RWPE2 (cell line): ENCODE measurements at places on chromosomes 6 and 20.

DNA sequence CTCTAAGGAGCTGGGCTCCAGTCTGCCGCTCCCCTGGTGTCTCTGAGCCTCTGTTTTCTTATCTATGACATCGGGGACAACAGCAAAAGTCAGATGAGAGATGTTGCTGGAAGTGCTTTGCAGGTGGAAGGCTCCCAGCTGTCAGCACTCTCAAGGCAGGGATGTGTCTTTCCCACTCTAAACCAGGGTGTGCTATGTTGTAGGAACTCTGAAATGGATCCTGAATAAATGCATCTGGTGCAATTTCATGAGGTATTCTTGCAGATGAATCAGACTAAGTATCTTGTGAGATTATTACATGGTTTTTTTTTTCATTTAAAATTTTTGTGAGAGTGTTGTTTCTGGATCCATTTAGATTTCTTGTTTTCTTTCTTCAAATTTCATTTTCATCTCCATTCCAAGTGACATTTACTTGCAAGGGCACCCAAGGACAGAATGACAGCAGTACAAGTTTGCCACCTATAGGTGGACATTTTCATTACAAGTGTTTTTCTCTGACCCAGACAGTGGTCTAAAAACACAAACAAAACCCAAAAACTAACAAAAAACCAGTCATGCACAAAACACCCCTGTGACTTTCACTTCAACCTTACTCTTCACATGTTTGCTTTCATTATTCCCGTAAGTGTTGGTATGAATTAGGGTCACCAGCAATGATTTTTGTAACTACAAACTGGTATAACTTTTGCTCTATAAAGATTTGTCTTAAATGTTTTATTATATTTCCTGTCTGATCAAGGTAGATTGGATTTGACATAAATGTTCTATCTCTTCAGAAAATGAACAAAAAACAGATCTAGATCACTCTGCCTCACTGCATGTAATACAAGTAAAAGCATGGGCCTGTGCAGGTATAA lies 14.7 kb upstream of the SIM1 start:
- H3K36me3 ChIP-seq, result no peaks in the 10 kb centered on the region
- no peak overlapping the region for H3K27ac ChIP-seq
- no peak overlapping the region for H3K4me3 ChIP-seq
- H3K27me3 ChIP-seq, result no peaks in the 10 kb centered on the region
- H3K4me1 ChIP-seq, result no peaks in the 10 kb centered on the region

- DNase-seq, result no peak
- no peaks in the 10 kb centered on the region for H3K27me3 ChIP-seq
- no peaks in the 10 kb centered on the region for H3K4me1 ChIP-seq
- no peaks in the 10 kb centered on the region for H3K36me3 ChIP-seq
- no peak overlapping the region for H3K27ac ChIP-seq
Observed at GRCh38 chr6:149876241-149876933, 12.2 kb upstream of the LRP11 start.

DNA sequence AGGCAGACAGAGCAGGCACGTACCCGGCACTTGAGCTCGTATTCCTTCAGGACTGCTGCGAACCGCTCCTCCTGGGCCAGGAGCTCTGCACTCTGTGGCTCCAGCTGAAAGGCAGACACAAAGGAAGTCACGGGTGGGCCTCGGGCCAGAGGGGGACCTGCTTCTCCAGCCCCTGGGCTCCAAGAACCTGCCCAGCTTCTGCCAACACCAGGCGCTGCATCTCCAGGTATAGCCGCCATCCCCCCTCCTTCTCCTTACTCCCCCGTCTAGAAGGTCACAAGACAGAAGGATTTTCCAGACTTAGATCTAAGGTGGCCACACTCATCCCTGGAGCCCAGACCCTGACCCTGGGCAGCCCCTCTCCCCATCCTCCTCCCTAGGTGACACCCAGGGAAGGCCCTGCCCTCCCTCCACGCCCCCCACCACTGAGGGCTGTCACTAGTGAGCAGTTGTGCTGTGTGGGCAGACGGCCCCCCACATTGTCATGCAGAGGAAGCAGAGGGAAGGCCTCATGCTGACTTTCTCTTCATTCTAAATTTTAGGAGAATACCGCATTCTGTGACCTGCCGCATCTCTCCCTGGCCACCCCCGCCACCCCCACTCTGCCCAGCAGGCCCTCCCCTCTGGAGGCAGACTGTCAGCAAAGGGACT lies 81.9 kb downstream of the GINS1 start:
- peaks cover 23% of the 10 kb centered on the region for H3K4me1 ChIP-seq
- H3K27me3 ChIP-seq, result no peaks in the 10 kb centered on the region
- no peak overlapping the region for H3K27ac ChIP-seq
- DNase-seq, result peak; percentile 54
- H3K36me3 ChIP-seq, result no peaks in the 10 kb centered on the region
- H3K4me3 ChIP-seq, result no peak overlapping the region

- no peaks in the 10 kb centered on the region for H3K4me1 ChIP-seq
- no peaks in the 10 kb centered on the region for H3K27me3 ChIP-seq
- H3K36me3 ChIP-seq, result no peaks in the 10 kb centered on the region
- H3K27ac ChIP-seq, result no peak overlapping the region
- H3K4me3 ChIP-seq, result no peak overlapping the region
Observed at GRCh38 chr20:62494980-62495748, 19.4 kb upstream of the GATA5 start.

- H3K27me3 ChIP-seq, result no peaks in the 10 kb centered on the region
- DNase-seq, result no peak
- peaks cover 6% of the 10 kb centered on the region for H3K4me1 ChIP-seq
Observed at GRCh38 chr6:170155464-170156196, 135.2 kb downstream of the DLL1 start.

DNA sequence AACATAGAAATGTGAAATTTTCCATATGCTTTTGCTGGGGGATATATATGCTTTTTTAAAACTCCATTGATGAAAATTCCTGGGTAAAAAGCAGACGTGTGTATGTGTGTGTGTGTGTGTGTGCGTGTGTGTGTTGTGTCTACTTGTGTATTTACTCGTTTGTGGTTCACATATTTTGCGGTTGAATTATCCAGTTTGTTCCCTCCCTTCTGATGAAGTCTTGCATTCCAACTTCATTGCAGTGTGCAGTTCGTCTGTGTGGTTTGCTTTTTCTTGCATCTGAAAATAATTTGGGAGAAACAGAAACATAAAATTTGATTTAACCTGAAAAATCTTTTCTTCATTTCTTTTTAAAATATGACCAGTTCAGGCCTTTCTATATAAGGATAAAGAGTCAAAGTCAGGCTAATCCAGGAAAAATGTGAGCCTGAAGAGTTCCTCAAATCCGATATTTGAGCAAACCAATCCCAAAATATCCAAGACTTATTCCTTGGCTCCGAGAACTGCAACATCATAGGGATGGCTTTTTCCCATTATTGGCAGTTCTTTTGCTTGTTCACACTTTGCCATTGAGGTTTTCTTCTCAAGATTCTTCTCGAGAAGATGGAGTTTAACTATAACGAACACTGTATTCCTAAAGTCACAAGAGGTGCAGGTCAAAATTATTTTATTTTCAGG lies 202.2 kb upstream of the CCN2 start:
- H3K4me3 ChIP-seq, result no peak overlapping the region
- no peak for DNase-seq
- H3K27ac ChIP-seq, result no peak overlapping the region
- H3K4me1 ChIP-seq, result no peaks in the 10 kb centered on the region
- no peaks in the 10 kb centered on the region for H3K36me3 ChIP-seq

- H3K36me3 ChIP-seq, result no peaks in the 10 kb centered on the region
- no peak for DNase-seq
- no peak overlapping the region for H3K4me3 ChIP-seq
- H3K27me3 ChIP-seq, result no peaks in the 10 kb centered on the region
- no peak overlapping the region for H3K27ac ChIP-seq
Observed at GRCh38 chr6:138250053-138250452, 31.8 kb upstream of the PBOV1 start.

DNA sequence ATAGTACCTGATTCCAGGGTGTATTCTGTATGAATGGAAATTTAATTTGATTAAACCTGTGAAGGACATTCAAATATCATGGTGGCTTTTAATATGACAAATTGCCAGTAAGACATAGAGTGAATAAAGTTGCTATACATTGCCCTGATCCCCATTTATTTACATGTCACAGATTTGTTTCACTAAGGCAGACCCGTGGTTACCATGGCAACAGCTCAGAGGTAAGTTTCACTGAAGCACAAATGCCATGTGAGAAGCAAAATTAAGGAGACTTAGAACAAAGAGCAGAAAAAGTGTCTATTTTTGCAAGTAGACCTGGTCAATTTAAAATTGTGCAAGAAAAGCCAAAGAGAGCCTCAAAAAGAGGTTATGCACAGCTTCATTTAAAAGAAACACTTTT lies 63.7 kb downstream of the PXDC1 start:
- no peaks in the 10 kb centered on the region for H3K27me3 ChIP-seq
- no peak overlapping the region for H3K27ac ChIP-seq
- no peaks in the 10 kb centered on the region for H3K36me3 ChIP-seq
- no peak overlapping the region for H3K4me3 ChIP-seq

DNA sequence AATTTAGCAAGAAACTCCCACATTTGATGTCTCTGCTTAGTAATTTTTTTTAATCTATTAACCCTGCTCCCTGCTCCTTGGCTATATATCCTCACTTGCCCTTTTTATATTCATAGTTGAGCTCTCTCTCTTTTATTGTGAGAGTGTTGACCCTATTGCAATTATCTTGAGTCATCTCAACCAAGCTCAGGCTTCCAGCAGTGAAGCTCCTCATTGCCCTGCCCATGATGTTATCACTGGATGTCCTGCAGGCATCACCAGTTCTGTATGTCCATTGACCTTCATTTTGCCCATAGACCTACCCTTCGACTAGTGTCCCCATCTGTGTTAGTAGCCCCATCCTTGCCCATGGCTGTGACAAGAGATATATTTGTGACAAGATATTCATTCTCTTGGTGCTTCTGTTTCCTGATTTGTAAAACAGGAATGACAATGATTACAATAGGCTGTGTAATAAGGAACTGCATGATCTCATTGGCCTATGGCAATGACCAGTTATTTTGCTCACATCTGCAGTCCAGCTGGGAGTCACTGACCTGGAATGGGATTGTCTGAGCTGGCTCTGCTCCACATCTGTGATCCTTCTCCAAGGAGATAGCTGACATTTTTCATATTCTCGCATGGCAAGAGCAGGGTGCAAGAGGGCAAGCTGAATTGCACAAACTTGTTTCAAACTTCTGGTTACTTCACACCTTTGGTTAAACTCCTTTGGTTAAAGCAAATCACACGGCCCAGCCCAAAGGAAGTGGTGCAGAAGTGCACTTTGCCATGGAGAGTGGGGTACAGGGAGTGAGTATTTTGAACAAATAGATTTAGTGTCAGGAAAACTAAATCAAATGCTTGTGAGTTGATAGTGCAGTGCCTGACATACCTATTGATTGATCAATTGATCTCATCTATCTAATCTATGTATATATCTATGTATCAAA lies 47.7 kb upstream of the CST5 start:
- no peak for DNase-seq
- no peaks in the 10 kb centered on the region for H3K36me3 ChIP-seq
- H3K4me3 ChIP-seq, result no peak overlapping the region
- H3K27ac ChIP-seq, result no peak overlapping the region
- no peaks in the 10 kb centered on the region for H3K4me1 ChIP-seq

GRCh38 chr20:32277361-32278198 lies at the start of gene KIF3B:
TSS of gene KIF3B (plus strand) at chr20:32277651. CDS start at chr20:32309778, 32,127 bp downstream.
- peaks cover 10% of the 10 kb centered on the region; the same call in 1 of the 2 replicates for H3K36me3 ChIP-seq
- H3K4me1 ChIP-seq, result peaks cover 4% of the 10 kb centered on the region
- H3K4me3 ChIP-seq, result peak within 1 kb of the TSS; percentile 94
- H3K27ac ChIP-seq, result peak within 1 kb of the TSS; percentile 10

DNA sequence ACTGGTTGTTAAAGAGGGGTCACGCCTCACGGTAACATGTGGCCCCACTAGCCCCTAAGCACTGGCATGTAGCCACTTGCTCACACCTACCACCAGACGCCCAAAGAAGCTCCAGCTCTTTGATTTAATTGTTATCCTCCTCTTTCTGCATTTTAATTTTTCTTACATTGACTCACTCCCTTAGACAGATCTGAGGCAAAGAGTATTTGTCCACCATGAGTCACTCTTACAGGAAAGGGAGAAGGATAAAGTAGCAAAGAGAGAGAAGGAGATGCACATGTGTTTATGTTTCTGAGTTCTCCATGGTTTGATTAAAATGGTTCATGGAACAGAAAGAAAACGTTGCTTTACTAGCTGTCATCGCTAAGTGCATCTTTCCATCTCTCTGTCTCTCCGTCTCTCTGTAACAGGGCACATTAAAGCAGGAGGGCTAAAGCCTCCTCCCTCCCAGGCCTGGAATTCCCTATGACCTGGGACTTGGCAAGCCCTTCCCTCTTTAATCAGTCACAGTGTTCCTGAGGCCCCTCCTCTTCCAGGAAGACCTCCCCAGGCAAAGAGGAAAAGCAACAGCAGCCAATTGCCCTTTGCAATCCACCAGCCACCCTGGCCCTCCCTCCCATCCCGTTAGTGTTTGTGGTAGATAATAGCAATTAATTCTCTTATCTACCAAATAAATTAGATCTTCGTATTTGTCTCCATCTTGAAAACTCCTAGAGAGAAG lies 112.8 kb upstream of the TSHZ2 start:
- no peak overlapping the region for H3K27ac ChIP-seq
- no peak for DNase-seq
- no peak overlapping the region for H3K4me3 ChIP-seq
- H3K4me1 ChIP-seq, result peaks cover 8% of the 10 kb centered on the region
- H3K27me3 ChIP-seq, result no peaks in the 10 kb centered on the region
- H3K36me3 ChIP-seq, result no peaks in the 10 kb centered on the region

DNA sequence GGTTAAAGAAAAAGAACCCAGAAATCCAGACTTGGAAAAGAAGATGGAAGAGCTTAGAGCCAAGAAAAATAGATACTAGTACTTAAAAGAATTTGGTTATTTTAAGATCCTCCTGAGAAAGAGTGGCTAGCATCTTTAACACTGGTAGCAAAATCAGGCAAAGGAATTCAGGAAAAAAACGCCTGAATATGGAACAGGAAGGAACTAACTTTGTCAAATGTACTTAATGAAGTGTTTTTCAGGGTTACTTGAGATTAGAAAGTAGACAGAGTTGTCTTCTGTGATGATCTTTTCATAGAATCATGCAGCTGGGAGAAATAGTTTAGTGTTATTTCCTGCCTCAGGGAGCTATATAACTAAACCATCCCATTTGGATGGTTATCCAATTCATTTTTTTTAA lies 50.8 kb upstream of the SASH1 start:
- DNase-seq, result no peak
- H3K4me3 ChIP-seq, result no peak overlapping the region
- no peak overlapping the region for H3K27ac ChIP-seq
- H3K36me3 ChIP-seq, result no peaks in the 10 kb centered on the region
- no peaks in the 10 kb centered on the region for H3K27me3 ChIP-seq

DNA sequence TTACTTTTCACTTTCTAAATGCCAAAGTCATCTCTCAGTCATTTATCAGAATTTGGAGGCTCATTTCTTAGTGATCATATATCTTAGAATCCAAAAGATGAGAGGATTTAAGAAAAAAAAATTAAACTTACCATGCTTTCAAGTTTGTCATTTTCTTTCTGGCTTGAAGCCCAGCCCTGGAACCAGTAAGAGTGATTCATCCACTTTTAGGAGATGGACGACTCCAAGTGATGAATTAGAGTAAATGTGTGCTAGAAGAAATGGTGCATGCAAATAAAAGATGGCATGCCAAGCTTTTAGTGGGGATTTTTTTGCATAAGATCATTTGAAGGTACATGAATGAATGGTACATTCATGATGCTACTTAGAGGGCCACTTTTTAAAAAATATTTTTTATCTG lies 20.1 kb downstream of the PLCB1 start:
- no peak overlapping the region for H3K4me3 ChIP-seq
- no peak for DNase-seq
- H3K27me3 ChIP-seq, result no peaks in the 10 kb centered on the region
- no peaks in the 10 kb centered on the region for H3K36me3 ChIP-seq
- no peak overlapping the region for H3K27ac ChIP-seq

- H3K27me3 ChIP-seq, result no peaks in the 10 kb centered on the region
- no peaks in the 10 kb centered on the region for H3K36me3 ChIP-seq
- no peak overlapping the region for H3K27ac ChIP-seq
- peaks cover 8% of the 10 kb centered on the region for H3K4me1 ChIP-seq
- DNase-seq, result no peak
Observed at GRCh38 chr20:46823271-46823751, 71.3 kb upstream of the EYA2 start.
